Stimulated activated CD8-positive, alpha-beta memory T cell treated with anti-CD3 and anti-CD28 coated beads, Interleukin-7, amount 100 ng/mL, for 48 hours (primary cell): ENCODE measurements at places on chromosomes 2 and 18.

GRCh38 chr2:234256516-234256915 lies 206.0 kb downstream of the SPP2 start:
- no peak for DNase-seq

- DNase-seq: no peak
Measured at GRCh38 chr2:59737299-59737698, 816.2 kb downstream of the BCL11A start.

DNA sequence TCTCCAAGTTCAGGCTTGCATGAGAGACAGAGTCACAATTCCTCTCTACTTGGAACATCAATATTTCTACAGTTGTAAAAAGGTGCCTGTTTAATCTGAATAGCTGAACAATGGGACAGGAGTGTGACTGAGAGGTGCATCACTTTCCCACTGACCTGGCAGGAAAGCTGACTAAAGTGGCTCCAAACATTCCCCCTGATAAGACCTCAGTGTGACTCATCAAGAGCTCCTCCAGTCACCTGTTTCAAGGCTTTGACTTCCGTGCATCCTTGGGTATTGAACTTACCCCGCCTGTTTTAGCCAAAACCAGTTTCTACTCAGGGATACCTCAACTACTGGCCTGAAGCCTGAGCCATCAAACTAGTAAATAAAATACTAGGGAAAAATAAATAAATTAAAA lies 453.9 kb upstream of the DDX18 start:
- no peak for DNase-seq

- DNase-seq: no peak
Measured at GRCh38 chr2:85804583-85804982, 50.8 kb downstream of the ATOH8 start.

- no peak for DNase-seq
Measured at GRCh38 chr18:21656402-21656801, 44.3 kb downstream of the SNRPD1 start.

- DNase-seq: no peak
Measured at GRCh38 chr2:205989271-205990071, 96.5 kb downstream of the INO80D start.

DNA sequence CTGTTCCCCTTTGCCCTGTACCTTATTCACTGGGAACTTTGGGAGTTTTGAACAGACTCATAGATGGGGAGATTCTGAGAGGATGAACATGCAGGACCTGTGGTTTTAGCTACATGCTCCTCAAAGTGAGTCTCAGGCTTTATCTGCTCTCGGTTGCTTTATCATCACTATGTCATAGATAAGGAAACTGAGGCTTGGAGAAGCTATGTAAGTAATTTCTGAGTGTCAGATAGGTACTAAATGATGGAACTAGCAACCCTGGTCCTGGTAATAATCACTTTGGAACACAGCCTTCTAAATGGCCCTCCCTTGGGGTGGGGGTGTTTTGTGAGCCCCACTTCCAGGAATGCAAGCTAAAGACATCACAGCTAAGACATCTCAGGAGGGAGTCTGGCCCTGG lies 186.2 kb upstream of the MEX3C start:
- DNase-seq: no peak

- no peak for DNase-seq
Measured at GRCh38 chr18:64799376-64799775, 650.5 kb upstream of the LINC00305 start.

DNA sequence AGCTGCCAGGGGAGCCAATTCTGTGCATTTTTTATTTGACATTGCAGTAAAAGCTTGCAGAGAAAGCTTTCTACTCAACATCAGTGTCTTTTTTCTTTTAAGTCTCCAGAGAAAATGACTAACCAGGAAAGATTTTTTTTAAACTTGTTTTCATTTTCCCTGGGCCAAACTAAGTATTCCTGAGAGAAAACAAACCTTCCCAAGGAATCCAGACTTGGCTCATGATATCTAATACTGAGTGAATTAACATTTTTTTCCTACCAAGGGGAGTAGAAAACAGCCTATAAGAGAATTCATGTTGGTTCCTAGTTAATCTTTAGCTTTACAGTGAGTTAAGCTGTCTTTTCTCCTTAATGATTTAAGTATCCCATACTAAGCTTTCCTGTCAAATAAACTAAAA lies 46.7 kb downstream of the DAPL1 start:
- no peak for DNase-seq

- DNase-seq: no peak
Measured at GRCh38 chr2:217445723-217446122, 557.1 kb downstream of the TNS1 start.

DNA sequence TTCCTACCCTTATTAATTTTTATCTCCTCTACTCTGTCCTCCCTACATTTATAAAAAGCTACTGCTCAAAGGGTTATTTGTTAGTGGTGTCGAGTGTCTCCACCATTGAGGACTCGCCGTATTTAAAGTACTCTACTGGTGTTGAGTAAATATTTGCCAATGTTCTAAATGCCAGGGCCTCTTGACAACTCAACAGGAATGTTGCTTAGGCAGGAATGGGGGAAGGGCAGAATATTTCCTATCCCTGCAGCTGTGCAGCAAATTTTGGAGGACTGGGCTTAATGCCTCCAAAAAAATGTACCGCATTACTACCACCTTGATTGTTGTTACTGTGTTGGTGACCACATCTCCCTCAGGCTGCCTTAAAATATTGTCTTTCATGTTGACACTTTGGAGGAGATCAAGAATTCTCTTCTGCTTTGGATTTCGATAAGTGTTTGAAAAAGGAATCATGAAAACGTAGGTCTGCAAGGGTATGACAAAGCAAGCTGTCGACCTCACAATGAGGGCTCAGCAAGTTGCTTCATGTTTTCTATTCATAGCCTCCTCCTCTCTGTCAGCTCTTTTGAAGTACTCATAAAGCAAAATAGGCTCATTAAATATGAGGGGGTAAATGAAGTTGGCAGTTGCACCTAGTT lies 84.3 kb downstream of the EFEMP1 start:
- DNase-seq: no peak

DNA sequence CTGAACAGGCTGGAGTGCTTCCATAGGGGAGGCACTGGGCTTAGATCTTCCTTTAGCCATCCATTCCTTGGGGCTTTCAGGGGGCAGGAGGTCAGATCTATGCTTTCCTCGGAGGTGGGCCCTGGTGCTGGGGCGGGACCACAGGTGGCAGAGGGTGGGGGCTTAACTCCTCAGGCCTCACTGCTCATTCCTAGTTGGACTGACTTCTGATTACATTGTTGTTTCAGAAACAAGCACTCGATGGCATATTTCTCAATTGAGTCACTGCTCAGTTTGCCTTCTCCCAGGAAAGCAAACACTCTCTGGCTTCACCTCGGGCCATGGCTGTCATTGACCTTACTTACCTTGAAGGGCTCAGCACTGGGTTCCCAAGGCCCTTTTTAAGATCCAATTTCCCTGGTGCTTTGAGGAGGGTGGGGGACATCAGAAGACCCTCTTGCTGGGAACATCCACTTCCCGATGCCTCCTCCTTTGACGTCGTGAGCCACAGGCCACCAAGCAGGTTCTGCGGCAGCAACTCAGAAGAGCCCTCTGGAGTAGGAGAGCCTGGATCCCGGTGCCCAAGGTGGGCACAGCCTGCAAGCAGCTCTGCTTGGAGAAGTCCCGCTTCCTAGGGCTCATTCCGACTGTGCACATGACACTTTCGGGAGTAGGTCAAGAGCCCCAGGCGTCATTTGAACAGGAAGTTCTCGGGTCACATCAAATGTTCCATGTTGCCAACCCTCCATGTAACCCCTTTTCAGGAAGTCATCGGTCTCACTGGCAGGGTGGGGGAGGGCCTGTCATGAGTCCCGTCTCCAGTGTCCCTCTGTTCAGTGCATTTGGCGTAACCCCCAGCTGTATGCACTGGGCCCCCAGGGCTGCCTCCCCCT lies 40.6 kb downstream of the SDC1 start:
- DNase-seq: no peak

DNA sequence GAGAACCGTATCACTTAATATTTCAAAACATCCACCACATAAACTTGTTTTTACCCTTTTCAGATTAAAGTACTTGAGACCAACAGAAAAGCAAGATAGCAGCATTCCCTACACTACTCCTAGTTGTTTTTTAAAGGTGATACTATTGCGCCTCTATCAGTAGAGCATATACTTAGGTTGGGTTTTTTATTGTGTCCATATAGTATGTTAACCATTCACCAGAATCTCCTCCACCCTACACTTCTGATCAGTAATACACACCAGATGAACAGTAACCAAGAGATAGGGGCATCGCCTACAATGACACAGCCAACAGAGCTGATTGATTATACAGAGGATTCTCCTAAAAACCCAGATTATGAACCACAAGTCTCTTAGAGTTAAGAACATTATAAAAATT lies 70.1 kb upstream of the ZNF385B start:
- DNase-seq: no peak

DNA sequence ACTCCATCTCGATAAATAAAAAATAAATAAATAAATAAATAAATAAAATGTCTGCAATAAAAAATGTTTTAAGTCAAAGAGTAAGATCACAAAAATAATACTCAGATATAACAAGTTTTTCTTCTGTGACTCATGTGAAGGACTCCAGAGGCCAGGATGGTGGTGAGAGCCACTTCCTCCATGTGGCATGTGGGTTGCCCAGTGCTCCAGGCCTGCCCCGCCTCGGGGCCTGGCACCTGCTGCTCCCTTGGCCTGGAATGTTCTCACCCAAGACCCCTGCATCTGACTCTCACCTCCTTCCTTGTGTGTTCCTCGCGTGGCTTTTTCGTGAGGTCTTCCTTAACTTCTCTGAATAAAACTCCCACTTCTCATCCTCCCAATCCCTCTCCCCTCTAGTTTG lies 77.4 kb upstream of the LDLRAD4 start:
- no peak for DNase-seq

GRCh38 chr2:15703365-15703869 lies 111.7 kb downstream of the DDX1 start:
- DNase-seq: no peak

DNA sequence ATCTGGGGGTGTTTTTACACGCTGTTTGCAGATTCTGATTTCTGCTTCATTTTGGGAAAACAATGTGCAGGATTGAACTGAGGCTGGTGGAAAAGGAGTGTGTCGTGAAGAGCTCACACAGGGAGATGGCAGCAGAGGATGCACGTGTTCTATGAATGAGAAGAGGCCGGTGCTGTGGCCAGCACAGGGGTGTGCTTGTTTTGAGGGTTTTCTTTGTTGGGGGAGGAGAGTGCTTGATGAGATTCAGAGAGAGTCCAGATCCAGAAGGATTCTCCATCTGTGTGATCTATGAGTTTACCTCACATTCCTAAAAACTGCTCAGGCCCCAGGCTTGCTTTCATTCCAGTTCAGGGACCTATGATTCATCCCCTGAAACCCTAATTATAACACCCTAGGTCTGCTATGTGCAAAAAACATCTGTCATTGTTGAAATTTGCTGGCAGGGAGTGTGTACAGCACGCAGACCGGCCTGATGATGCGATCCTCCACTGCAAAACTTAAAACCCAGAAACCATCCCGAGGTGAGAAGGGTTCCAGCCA lies 12.1 kb downstream of the TGFA start:
- DNase-seq: no peak

DNA sequence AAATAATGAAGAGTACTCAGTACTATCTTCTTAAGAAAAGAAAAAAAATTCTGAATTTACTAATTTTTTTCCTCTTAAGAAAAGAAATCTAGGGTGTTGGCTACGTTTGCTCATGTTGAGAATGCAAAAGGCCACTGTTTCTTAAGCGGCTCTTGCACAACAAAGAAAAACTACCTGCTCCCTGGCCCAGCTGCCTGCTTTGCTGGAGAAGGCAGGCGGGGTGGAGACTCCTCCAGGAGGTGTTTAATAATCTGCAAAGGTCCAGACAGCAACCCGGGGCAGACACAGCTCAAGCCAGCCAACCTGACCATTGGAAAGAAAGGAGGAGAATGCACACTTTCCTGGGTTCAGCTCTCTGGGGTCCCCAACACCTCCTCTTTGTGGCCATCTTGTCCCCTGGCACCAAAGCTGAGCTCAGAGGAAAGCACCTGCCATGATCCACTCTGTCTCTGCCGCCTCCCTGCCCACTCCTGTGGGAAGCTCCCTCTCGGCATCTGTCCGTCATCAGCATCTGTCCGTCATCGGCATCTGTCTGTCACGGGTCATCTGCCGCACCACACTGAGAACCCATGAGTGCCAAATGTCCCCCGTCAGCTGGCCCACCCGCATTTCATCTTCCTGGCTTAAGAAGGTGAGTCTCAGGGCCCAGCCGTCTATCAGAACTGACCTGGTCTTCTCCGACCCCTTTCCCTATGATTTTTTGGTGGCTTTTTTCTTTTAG lies 11.9 kb downstream of the ZNF516 start:
- DNase-seq: no peak

- DNase-seq: no peak
Measured at GRCh38 chr2:240991378-240992263, 6.8 kb upstream of the SNED1 start.

DNA sequence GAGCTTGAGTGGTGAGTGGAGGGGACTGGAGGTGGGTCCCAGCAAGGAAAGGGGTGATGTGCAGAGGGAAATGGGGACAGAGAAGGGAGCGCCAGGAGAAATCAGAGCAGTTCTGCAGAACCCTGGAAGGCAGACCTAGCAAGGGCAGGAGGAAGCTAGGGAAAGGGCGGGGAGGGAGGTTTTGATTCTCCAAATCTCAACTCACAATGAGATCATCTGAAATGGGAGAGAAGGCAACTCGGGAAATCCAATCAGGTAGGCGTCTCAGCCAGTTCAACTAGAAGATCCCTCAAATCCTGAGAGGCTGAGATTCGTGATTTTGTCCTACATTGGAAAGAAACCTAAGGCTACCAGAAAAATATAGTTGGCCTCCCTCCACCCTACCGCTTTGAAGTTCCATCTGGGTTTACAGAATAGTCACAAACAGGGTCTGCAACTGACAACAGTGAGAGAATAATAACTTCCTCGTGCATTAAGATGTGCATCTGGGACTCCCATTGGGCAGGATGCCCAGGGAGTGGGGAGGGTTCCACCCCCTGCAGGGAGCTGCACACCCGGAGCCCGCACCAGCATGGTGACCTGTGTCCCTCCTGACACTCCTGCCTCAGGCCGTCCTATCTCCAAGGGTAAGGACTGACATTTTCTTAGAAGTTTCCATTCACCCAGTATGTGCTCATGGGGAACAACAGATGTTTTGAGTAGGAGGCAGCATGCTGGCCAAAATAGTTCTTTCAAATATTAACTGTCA lies 113.3 kb upstream of the ODC1 start:
- DNase-seq: no peak

DNA sequence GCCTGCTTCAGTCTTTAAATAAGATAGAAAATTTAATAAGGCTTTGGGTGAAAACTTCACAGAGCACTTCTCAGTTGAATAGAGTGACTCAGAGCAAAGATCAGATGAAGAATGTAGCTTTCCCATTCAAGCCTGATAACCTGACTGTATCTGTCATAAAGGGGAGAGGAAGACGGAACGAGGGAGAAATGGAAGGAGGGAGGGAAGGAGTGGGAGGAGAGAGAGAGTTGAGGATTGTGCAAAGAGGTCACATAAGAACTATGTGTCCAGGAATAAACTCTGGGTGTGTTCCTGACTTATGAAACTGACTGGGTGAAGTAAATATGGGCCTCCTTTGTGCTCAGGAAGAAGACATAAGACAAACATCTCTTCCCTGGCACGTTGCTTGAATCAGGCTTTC lies 385.5 kb downstream of the LPIN1 start:
- DNase-seq: no peak

- no peak for DNase-seq
Measured at GRCh38 chr18:46445522-46446313, 211.3 kb downstream of the LOXHD1 start.

GRCh38 chr18:35465329-35465728 lies 32.4 kb downstream of the INO80C start:
- no peak for DNase-seq
